ENCODE measurements at places on chromosomes 12 and 14.

GRCh38 chr12:102462795-102463465, 17.4 kb downstream of the IGF1 start:
- DNase-seq, result no peak

DNA sequence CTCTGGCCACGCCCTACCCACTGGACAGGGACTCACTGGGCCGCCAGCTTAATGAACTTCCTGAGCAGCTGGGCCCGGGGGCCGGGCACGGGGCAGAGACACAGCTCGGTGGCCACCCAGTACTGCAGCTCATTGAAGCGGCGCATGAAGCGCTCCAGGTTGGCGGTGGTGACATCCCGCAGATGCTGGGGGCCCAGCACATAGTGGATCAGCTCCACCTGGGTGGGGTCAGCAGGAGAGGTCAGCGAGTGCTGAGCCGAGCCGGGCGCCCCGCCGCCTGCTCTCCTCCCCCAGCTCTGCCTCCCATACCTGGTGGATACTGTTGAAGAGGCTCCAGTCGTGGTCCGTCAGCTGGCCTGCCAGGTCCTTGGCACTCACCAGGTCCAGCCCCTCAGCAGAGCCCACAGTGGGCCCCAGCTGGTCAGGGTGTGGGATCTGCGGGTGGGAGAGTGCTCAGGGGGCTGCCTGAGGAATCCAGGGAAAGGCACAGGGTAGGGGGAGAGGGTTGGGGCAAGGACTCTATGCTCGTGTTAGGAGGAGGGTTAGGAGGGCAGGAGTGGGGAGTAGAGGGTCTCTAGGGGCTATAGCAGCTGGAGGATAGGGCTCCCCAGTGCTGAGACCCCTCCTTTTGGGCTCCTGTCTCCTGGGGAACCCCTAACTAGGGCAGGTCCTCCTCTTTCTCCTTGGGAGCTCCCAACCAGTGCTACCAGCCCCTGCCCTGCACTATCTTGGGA, 15.5 kb upstream of the ENDOU start:
- DNase-seq, result no peak

DNA sequence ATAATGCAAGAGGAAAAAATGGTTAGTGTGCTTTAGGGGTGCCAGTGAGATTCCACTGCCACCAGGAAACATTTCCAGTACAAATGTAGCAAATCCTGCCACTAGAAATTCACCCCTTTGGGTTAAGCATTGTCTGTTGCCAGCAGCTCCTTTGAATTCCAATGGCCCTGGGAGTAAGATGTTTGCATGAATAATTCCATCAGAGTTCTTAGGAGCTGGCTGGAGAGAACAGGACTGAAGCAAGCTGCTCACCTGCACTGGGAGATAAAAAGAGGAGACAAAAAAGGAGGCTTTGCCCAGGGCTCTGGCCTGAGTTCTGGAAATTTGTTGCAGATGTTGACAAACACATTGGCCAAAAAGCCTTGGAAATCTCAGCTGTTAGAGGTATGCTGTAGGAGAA, 57.6 kb downstream of the HSPB8 start:
- no peak for DNase-seq

DNA sequence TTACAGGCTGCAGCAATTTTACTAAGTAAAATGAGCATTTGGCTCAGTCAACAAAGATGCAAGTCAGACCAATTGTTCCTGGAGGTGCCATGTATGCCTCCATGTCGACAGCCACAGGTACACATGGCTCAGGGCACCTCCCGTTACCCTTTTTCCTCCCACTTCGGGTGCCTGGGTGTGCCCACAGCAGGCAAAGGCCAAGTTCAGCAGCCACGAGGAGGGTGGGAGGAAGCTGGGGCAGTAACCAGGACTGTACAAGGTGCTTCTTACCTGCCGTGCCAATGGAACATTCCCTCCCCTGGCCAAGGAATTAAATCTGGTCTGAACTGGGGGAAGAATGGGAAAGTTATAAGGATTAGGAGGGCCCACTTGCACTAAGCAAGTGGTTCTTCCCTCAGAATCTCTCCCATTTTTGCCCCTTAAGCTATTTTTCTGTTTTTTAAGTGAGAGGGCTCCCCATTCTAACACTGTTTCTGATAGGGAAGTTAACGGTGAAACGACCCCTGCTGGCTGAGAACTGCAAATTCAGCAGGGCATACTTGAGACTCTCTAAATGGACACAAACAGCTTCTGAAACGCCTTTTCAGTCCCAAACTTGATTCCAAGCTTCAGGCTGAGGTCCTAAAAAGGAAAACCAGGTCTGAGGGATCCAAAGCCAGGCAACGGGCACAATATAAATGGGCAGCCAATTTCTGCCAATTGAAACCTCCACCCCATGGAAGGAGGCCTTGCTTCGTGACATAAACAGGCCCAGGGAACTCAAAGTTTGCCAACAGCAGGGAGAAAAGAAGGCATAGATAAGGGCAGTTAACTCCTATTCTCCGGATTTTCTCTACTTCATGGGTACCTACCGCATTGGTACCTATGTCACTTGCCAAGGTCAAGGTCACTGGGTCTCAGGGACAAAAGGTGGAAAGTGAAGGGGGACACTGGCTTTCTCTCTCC, 24.8 kb downstream of the CLECL1 start:
- DNase-seq, result peak; percentile 74

Measured in activated CD4-positive, alpha-beta memory T cell treated with anti-CD3 and anti-CD28 coated beads, Interleukin-2, amount 10 ng/mL, durations not matched to agents 7 days and 5 days (primary cell).